T-helper 1 cell (primary cell): ENCODE measurements at places on chromosomes 1 and 21.

- no peak for DNase-seq
Measured at GRCh38 chr1:38923607-38924006, 18.0 kb downstream of the RHBDL2 start.

GRCh38 chr1:207691841-207692240 lies 46.9 kb downstream of the CR1L start:
- DNase-seq = no peak

GRCh38 chr1:208393826-208394225 lies 149.6 kb upstream of the PLXNA2 start:
- no peak for DNase-seq

DNA sequence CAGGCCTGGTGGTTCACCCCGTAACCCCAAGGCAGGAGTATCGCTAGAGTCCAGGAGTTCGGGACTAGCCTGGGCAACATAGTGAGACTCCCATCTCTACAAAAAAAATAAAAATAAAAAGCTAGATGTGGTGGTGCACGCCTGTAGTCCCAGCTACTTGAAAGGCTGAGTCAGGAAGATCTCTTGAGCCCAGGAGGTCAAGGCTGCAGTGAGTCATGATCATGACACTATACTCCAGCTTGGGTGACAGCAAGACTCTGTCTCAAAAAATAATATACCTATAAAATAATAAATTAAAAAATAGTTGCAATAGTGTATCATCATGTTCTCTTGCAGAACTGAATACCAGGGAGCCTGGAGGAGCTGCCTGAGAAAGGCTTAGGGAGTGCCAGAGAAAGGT lies 19.9 kb upstream of the TMEM39B start:
- DNase-seq = no peak

GRCh38 chr1:237851210-237851845 lies 39.4 kb downstream of the ZP4 start:
- DNase-seq = no peak

GRCh38 chr1:170520601-170521000 lies 11.4 kb upstream of the GORAB start:
- DNase-seq = no peak

GRCh38 chr21:34537838-34538237 lies 25.8 kb upstream of the KCNE1 start:
- no peak for DNase-seq

DNA sequence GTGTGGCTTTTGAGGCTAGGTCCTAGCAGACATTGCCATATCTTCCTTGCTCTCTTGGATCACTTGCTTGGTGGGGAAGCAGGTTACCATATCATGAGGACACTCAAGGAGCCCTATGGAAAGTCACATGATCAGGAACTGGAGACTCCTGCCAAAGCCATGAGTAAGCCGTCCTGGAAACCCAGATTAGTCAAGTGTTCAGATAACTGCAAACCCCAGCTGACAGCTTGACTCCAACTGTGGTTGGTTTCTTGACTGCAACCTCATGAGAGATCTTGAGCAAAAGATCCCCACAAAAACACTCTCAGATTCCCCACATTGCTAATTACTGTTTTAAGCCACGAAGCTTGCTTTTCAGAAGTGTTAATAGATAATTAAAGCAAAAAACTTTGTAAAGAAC lies 58.6 kb downstream of the CACNA1E start:
- no peak for DNase-seq

- DNase-seq = no peak
Measured at GRCh38 chr1:178490967-178491366, 5.8 kb downstream of the CLEC20A start.

DNA sequence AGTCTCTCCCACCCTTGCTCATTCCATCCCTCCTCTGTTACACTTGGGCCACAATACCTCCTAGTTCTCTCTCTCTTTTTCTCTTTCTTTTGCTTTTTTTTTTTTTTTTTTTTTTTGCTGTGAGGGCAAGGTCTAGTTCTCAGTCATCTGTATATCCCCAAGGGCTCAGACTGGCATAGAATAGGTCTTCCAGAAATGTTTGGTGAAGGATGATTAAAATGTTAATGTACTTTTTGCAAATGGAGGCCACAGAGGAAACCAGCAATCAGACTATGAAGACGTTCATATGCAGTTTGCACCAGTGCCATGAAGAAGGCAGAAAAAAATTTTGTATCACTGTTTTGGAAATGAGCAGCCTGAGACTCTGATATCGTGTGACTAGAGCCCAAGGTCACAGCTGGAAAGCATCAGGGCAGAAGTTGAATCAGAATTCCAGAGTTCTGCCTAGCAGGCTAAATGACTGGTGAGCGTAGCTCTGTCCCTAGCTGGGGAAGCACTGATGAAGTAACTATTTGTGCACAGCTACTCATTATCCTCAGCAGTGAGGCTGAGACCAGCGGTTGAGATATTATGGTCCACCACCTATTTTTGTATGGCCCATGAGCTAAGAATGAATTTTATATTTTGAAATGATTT lies 186.5 kb downstream of the TGFBR3 start:
- DNase-seq = peak; percentile 40

DNA sequence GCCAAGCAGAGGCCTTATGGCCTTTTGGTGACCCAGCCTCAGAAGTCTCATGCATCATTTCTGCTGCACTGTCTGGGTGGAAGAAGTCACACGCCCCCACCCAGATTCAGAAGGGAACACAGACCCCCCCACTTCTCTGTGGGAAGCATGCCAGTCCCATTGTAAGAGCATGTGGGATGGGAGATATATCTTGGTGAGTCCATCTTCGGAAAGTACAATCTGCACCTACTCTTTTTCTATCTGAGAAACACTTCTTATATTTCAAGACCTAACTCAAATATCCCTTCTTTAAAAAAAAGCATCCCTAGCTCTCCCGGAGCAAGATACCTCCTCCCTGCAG lies 159.6 kb upstream of the FGGY start:
- DNase-seq = no peak

DNA sequence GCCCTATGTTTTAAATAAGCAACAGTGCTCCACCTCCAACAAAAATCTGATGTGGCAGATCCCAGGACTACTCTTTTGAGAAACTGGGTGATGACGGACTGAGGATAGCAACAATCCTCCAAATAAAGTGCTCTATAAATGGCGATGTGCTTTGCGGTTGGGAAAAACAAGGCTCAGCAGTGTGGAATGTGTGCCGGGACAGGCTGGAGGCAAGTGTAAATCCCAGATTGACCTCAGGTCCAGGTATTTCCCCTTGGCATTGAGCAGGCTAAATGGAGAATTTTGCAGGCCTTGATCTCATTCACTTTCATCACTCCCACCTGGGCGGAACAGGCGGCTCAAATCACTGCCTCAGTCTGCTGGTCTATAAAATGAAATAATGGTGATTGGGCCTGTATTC lies 35.1 kb downstream of the LRRC42 start:
- DNase-seq = no peak

GRCh38 chr1:202113690-202114300 lies 8.9 kb upstream of the GPR37L1 start:
- DNase-seq = no peak

DNA sequence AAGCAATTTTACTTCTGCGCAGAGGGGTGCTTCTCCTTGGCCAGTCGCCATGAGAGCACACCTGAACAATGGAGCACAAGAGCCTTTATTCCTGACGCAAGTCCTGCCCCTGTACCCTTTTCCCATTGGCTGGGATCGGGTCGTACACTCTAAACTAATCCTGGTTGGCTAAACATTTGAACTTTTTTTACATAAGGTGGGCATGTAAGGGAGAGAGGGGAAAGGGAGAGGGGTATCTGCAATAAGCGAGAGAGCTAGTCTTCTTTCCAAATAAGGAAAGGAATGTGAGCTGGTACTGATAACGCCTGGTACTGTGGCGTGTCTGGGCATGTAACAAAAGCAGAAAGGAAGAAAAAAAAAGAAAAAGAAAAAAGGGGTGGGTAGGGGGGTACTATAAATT lies 21.8 kb downstream of the MFSD2A start:
- DNase-seq = no peak

DNA sequence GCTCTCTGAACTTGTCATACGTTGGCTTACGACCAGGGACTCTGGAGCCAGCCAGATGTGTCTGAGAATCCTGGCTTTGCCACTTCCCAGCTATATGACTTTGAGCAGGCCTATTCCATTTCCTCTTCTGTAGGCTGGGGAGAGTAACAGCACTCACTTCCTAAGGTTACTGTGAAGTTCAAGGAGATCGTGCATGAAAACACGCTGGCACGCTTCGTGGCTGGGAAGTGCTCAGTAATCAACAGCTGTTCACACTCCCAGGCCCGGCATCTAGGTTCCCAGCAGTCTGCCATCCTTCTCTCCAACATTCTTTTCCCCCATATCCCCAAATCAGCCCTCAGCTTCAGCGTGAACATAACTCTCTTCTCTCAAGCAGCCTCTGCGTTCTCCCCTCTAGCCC lies 2.0 kb downstream of the ASCL5 start:
- no peak for DNase-seq

DNA sequence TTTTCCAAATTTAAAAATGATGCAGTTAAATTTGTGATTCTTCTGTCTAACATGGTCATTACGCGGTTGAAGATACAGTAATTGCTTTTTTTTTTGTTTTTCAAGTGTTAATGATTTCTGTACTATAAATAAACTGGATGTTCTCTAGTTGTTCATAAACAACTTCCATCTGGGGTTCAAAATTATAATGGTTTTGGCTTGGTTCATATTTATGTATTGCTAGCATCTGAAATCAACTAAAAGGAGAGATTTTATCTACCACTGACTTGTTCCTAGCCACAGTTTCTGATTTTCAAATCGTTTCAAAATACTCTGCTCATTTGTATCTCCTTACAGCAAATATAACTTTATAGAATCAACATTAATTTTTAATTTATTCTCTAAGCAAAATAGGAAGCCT lies 35.2 kb upstream of the PLPPR4 start:
- no peak for DNase-seq

DNA sequence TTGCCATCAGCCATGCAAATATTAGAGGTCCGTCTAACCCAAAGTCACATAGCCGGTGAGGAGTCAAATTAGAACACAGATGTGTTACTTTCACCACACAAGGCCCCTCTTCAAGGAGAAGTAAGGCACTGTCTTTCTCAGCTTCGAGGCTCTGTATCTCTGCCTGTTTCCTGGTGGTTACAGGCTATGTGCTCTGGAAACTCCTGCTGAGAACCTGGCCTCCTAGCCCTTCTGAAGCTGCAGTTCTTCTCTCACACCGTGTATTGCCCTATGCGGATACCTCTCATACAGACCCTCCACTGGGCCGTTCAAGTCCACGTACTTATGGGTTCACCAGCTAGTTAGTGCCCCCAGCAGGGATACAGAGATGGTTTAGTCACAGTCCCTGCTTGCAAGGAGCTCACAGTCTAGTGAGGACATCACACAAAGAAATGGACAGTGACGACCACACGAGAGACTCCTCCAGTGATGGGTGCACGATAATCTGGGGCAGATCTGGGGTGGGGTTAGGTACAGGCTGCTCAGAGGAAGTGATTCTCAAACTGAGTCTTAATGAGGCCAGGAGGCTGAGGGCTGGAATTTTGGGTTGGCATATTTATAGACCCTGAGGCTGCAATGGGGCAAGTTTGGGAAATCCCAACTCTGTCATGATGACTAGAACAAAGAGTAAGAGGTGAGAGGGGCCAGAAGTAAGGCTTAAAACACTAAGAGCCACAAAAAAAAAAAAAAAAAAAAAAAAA lies 22.8 kb upstream of the ELOA start:
- no peak for DNase-seq

DNA sequence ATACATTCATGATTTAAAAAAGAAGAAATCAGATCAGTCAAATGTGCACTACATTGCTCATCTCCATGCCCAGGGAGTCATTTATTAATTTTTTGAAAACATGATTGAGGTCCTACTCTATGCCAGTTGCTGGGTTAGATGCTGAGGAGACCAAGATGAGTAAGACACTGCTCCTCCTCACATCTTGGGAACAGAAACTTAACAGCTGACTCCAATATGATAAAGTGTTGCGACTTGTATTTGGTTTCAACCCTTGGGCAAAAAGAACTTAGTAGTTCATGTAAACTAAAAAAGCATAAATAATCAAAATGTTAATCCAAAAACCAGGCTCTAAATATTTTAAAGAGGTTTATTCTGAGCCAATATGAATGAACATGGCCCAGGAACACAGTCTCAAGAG lies 56.9 kb downstream of the OPTC start:
- DNase-seq = no peak

GRCh38 chr1:236020359-236021219 lies 44.3 kb downstream of the NID1 start:
- no peak for DNase-seq

DNA sequence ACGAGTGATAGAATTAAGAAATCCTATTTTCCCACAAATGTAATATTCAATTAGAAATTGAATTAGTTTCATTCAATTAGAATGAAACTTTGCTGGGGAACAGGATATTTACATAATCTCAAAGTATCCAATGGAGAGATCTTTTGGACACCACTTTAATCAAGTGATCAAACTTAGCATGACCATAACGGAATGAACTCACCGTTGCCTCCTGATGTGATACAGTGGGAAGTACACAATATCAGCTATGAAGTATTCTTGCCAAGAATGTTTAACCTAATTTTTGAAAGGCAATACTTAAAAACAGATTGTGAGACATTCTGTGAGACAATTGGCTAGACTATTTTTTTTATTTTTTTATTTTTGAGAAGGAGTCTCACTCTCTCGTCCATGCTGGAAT lies 16.6 kb downstream of the CDKN2C start:
- no peak for DNase-seq

DNA sequence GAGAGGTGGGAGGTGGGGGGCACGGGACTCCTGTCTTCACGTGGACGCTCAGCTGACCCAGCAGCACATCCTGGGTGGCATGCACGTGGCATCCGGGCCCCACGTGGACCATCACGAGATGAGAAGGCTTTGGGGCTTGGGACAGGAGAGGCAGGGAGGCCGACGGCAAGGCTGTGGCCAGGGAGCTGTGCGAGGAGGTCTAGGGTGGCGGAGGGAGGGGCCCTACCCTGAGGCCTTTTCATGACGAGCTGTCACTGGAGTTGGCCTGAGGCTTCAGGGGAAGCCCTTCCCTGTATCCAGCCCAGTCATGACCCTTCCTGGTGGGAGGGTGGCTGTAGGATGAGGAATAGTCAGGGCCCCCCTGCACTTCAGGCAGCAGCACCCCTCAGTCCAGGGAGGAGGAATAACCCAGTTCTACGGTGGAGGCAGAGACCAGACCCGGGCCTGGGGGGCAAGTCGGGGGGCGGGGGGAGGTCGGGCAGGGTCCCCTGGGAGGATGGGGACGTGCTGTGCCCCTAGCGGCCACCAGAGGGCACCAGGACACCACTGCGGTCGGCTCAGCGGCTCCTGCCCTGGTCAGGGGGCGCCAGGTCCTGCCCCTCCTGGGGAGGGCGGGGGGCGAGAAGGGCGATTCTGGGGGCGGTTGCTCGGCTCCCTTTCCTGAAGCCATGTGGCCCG lies 2.0 kb upstream of the PERM1 start:
- peak; percentile 53 for DNase-seq

- DNase-seq = no peak
Measured at GRCh38 chr1:32791881-32792280, 25.3 kb downstream of the YARS1 start.

- no peak for DNase-seq
Measured at GRCh38 chr1:172002725-172003345, 161.5 kb downstream of the DNM3 start.

GRCh38 chr1:247324204-247324787 lies 7.4 kb downstream of the ZNF496 start:
- DNase-seq = no peak
